ENCODE measurements at places on chromosomes 7 and 10.

DNA sequence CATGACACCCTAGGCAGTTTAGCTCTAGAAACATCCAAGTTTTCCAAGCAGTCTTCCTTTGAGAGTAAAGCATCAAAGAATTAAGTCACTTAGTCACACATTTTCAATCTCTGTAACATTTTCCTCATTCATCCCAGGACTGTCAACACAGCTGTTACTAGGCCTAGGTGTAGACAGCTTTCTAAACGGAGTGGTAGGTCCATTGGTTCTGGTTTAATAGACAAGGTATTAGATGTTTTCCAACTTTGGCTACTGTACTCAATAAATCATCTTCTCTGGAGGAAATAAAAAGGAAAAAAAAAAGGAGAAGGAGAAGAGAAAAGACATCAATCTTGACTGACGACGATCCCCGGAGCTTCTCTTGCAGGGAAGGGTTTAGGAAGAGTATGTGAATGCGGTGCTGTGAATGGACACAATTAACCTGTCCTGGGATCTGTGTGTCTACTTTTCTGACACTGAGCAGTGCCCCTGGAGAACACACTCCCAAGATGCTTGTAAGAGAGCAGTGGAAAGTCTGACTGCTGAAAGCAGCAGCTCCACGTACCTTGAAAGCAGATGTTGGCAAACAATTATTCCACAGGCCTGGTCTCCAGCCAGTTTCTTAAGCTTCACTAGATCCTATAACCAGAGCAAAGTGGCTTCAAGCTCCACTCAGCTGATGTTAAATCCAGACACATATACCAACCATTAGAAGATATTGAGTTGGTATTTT is 59.1 kb downstream of the CXCL12 start:
- DNase-seq, result no peak

GRCh38 chr7:66283003-66283920 is 78.1 kb downstream of the TPST1 start:
- no peak for DNase-seq

DNA sequence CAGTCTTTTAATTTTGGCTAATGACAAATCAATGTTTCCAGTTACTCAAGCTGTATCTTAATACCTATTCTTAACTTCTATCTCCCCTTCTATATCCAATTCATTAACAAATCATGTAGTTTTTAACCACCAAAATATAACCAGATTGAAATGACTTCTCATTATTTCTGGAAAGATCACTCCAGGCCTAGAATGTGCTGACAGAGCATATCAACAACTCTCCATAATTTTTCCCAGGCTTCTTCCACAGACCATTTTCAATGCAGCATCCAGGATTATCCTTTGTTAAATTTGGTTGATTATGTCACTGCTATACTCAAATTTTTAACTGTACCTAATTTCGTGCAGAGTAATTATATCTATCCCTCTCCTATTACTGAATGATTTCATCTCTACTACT is 704.1 kb downstream of the PCDH15 start:
- no peak for DNase-seq

GRCh38 chr10:117647306-117647705 is 104.8 kb downstream of the EMX2 start:
- no peak for DNase-seq

GRCh38 chr7:83201355-83201754 is 38.7 kb upstream of the PCLO start:
- no peak for DNase-seq

- DNase-seq, result no peak
These were observed 1.8 kb downstream of the PFKP start for GRCh38 chr10:3068968-3069737.

GRCh38 chr7:155762655-155763054 is 49.6 kb downstream of the SHH start:
- no peak for DNase-seq

GRCh38 chr7:148696787-148697186 is 1.9 kb upstream of the CUL1 start:
- DNase-seq, result no peak

- no peak for DNase-seq
These were observed 68.9 kb downstream of the PFKFB3 start for GRCh38 chr10:6271663-6272062.

GRCh38 chr7:73671322-73671661 is 3.7 kb downstream of the VPS37D start:
- DNase-seq, result no peak

DNA sequence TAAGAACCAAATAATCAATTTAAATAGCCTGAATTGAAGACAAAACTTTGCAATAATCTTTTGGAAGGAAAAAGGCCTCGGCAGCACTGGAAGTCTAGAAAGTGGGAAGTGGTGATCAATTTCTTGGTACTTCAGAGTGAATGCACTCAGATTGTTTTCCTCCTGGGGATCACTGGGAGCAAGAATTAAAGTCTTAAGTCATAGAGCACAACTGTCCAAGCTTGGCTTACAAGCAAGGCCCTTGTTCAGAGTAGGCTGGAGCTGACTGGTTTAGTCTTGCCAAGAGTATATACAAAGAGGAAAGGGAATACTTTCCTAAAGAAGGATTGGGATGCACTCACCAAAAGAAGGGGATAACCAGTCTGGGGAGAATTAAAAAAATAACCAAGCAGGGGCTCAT is 637.1 kb downstream of the CCSER2 start:
- DNase-seq, result no peak

GRCh38 chr10:5563991-5564536 is 39.3 kb downstream of the CALML3 start:
- no peak for DNase-seq

GRCh38 chr10:96244354-96244753 is 27.0 kb downstream of the BLNK start:
- DNase-seq, result no peak

Measured in HuH-7.5 (cell line).